Astrocyte of the hippocampus (primary cell): ENCODE measurements at places on chromosomes 4 and X.

- no peak for DNase-seq
Measured at GRCh38 chr4:139745111-139745639, 79.6 kb downstream of the MGST2 start.

DNA sequence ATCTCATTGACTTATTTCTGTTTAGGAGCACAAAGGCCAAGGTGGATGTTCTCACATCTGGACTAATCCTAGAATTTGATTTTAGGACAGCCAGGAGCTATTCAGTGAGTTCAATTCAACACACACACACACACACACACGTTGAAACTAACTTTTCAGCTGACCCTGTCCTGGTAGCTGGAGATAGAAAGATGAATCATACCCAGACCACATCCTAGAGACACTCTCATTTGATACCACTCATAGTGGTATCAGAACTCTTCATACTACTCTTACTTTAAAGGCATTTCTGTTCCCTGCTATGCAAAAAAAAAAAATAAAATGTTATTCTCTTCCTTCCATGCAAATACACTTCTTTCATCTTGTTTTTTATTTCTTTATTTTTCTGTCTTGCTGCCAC is 36.7 kb downstream of the KLF8 start:
- DNase-seq: no peak

DNA sequence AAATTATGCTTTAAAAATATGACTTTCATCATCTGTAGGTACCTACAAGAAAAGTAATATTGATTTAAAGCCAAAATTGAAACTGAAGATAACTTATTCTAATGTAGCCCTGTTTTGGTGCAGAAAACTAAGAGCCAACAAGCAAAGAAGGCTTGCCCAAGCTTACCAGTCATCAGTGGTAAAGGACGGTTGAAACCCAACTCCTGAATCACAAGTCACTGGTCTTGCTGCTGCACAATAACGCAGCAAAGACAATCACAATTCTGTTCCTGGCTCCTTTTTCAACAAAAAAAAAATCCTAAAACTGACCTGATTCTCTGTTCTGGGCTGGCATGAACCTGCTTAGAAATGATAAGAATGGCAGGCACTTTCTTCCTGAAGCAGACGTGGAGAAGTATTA is 34.5 kb downstream of the WDFY3 start:
- no peak for DNase-seq

DNA sequence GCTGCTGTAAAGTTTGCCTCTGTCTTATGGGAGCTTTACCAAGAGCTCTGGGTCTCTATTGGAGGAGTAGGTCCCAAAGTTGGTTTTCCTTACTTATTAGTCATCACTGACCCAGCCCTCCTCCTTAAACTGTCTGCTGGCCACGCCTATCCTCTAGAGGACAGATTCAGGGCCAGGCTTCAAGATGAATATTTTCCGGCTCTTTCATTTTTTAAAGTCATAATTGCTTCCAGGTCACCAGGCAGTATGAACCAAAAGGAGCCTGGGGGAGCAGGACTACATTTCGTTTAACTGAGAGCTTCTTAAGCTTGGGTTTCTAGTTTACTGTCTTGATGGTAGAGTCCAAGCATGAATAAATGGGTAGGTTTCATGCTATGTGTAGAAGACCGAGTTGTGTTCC is 13.7 kb downstream of the BCORL1 start:
- no peak for DNase-seq

- no peak for DNase-seq
Measured at GRCh38 chrX:116142976-116143375, 27.6 kb upstream of the AGTR2 start.

- peak; percentile 8 for DNase-seq
Measured at GRCh38 chrX:104137496-104137895, 19.3 kb downstream of the SLC25A53 start.

DNA sequence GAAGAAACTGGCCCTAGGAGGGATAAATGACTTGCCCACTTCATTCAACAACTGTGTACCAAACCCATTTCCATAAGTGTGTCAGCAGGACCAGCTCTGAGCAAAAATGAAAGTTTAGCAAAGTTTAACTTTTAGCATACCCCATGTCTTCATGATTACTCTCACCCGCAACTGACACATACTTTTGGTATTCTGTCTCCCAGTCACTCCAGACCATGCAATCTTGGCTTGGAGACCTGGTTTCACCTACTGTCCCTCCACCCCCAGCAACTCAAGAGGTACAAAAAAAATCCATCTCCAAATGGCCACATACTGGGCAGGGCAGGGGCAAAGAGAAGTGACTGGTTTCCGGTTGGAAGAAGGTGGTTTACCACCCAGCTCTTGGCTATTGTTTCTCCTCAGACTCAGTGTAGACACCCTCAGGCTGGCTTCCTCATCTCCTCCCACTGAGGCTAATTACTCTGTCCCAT is 79.8 kb downstream of the RLIM start:
- DNase-seq: peak; percentile 49

- no peak for DNase-seq
Measured at GRCh38 chrX:4450177-4450576, 736.7 kb upstream of the PRKX start.

- no peak for DNase-seq
Measured at GRCh38 chrX:64394059-64394873, 986 bp downstream of the MTMR8 start.

DNA sequence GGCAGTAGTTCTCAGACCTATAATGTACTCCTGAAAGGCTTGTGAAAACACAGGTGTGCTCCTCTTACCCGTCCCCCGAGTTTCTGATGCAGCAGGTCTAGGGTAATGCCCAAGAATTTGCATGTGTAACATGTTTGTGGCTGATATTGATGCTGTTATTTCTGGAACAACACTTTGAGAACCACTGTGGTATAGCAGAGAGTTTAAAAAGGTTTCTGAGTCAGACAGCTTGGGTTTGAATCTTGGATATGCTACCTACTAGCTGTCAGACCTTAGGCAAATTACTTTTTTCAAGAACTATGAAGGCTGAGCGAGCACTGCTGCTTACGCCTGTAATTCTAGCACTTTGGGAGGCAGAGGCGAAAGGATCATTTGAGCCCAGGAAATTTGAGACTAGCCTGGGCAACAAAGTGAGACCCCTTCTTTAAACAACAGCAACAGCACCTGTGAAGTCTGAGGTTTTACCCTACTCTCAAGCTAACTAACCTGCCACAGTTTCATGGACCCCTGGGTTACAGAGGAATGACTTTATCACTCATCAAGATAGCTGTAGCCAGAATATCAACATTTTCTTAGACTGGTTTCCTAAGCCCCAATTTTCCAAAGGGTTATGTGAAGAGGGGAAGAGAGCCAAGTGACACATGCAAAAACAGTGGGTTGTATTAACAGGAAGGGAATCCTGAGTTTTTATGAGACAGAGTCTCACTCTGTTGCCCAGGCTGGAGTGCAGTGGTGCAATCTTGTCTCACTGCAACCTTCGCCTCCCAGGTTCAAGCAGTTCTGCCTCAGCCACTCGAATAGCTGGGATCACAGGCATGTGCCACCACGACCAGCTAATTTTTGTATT is 5.1 kb downstream of the AFF1 start:
- DNase-seq: peak; percentile 47

DNA sequence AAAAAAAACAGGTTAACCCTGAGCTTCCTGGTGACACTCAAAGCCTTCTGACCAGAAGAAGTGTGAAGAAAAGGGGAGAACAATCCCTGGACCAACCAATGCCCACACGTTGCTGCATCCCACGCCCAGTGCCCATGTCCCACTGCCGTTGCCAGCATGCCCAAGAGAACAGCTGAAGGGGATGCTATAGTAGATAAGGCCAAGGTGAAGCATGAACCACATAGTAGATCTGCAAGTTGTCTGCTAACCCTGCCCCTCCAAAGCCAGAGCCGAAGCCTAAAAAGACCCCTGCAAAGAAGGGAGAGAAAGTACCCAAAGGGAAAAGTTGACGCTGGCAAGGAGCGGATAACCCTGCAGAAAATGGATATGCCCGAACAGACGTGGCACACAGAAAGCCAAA is 11.3 kb upstream of the CD38 start:
- DNase-seq: no peak

DNA sequence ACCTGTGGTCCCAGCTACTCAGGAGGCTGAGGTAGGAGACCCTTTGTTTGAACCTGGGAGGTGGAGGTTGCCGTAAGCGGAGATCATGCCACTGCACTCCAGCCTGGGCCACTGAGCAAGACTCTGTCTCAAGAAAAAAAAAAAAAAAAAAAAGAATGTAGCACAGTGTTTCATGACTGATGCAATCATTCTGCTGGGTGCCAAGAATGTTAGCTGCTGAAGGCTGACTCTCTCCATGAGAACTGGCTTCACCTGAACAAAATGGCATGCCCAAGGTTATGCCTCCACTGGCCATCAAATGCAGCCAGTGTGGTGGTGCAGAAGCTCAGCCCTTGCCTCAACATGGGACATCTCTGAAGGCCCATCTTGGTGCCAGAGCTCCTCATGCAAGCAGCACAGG is 412.1 kb downstream of the ADAM29 start:
- DNase-seq: peak; percentile 8

DNA sequence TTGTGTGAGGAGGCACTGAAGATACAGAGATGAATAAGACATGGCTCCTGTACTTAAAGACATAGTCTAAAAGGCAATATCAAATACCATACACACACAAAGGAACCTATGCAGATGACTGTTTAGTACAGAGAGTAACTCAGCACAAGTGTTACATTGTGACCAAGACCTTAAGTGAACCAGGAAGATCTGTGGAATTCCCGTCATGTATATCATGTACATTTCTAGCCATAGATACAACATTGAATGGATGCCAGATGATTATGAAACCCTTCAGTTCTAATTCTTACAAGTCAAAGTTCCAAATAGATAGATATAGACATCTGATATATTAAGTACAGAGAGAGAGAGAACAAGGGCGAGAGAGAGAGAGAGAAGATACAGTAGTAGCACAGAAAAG is 73.2 kb downstream of the PAK3 start:
- no peak for DNase-seq

DNA sequence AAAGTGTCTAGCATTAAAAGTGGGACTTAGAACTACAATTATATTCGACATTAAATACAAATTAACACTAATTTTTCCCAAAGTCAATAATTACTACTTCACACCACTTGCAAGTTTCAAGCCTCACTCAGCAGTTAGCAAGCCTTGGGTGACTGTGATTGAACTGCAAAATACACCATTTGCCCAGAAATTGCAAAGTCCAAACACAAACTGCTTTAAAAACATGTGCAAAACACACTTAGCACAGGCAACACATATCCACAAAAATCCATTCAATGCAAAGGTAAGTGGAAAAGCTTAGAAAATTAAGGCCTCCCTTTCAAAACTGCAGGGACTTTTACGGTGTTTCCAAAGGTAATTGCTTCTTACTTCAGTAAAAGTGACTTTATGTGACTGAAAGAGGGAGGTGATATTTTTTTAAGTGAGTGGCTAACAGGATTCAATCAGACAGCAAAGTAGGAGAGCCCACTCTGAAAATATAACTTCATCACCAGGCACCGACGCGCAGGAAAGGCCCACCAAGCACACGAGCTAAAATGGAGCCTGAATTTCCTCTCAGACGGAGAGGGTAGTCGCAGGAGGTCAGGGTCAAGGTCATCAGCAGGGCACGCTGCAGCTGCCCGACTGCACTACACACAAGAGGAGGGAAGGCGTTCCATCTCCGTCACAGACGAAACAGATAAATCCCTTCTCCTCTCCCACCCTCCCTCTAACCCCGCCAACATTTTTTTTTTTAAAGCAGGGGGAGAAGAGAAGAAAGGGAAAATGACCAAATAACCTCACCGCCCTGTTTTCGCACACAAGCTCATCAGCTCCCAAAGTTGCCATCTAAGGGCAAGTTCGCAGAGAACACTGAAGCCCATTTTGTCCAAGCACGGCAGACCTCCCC is 3.1 kb downstream of the ZNF827 start:
- peak; percentile 23 for DNase-seq

GRCh38 chr4:151035328-151035727 is 20.2 kb upstream of the LRBA start:
- no peak for DNase-seq

- peak; percentile 77 for DNase-seq
Measured at GRCh38 chr4:151674804-151675391, 85.9 kb downstream of the GATB start.

DNA sequence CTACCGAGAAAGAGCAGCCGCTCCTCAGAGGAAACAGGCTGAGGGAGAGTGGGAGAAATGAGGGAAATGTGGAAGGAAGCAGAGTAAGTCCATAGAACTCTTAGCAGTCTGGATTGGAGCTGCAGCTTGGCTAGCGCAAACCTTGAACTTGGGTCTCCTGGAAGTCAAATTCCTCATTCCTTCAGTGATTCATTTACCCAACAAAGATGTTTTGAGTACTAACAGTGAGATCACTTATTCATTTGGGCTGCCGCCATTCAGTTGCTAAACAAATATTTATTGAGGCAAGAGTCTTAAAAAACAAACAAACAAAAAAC is 51.5 kb downstream of the SEL1L3 start:
- DNase-seq: peak; percentile 84

DNA sequence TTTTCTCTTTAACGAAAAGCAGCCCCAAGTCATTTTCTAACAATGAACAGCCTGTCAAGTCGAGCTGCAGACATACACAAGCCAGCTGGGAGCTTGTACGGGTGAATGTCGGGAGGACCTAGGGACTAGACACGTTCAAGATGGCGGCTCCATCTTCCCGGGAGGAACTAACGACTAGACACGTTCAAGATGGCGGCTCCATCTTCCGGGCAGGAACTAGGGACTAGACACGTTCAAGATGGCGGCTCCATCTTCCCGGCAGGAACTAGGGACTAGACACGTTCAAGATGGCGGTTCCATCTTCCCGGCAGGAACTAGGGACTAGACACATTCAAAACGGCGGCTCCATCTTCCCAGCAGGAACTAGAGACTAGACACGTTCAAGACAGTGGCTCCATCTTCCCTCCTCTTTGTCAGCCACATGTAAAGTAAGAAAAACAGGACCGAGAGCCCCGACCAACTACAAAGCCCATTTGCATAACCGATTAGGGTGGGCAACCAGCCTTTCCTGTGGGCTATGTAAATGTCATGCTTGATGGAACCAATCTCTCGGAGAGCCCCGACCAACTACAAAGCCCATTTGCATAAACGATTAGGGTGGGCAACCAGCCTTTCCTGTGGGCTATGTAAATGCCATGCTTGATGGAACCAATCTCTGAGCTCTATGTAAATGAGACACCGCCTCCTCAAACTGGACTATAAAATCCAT is 175.5 kb downstream of the DHRSX start:
- peak; percentile 93 for DNase-seq

- DNase-seq: no peak
Measured at GRCh38 chrX:105694839-105695238, 127.5 kb upstream of the NRK start.

DNA sequence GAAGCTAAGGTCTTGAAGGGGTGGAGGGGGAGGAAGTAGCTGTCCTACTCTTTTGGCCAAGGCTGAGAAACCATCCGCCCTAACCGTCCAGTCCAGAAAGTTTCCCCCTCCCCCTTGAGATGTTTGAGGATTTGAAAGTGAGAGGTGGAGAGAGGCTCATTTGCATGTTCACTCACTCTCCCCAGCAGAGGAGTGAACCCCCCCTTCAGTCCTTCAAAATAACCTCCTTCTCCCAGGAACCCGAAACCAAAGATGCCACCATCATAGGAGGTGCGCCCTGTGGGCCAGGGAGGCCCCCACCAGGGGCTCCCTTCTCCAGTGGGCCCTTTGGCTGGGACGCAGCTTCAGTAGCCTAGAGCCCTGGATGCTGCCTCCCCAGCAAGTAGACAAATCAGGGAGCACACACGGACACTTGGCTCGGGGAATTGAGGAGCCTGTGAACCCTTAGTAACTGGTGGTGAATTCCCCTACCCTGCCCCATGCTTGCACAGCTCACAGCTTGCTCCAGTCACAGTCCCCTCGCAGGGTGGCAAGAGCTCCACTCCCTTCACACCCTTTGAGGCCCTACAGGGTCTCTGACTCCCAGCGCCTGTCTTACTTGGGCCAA is 25.6 kb downstream of the ELF4 start:
- no peak for DNase-seq
